ENCODE measurements at places on chromosomes 4 and X.

DNA sequence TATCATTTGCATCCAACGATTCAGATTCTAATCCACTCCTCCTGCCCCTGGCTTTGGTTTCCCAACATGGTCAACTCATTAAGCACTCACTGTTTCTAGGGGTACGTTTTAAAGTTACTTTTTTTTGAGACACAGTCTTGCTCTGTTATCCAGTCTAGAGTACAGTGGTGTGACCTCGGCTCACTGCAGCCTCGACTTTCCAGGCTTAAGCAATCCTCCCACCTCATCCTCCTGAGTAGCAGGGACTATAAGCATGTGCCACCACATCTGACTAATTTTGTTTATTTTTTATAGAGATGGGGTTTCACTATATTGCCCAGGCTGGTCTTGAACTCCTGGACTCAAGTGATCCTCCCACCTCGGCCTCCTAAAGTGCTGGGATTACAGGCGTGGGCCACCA is 48.9 kb downstream of the TMEM156 start:
- DNase-seq, result no peak

DNA sequence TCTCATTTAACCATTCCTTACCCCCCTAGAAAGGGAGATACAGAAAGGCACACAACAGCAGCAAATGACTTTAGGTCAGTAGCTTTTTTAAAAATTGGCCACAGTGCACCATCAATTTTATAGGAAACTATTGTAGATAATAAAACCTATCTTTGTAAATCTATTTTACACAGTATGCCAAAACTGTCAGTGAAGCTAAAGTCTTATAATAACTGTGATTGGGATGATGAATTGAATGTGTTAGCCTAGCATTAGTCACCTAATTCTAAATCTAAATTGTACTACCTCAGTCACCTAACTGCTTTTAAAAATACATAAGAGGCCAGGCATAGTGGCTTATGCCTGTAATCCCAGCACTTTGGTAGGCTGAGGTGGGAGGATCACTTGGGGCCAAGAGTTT is 44.2 kb downstream of the SH3RF1 start:
- no peak for DNase-seq

DNA sequence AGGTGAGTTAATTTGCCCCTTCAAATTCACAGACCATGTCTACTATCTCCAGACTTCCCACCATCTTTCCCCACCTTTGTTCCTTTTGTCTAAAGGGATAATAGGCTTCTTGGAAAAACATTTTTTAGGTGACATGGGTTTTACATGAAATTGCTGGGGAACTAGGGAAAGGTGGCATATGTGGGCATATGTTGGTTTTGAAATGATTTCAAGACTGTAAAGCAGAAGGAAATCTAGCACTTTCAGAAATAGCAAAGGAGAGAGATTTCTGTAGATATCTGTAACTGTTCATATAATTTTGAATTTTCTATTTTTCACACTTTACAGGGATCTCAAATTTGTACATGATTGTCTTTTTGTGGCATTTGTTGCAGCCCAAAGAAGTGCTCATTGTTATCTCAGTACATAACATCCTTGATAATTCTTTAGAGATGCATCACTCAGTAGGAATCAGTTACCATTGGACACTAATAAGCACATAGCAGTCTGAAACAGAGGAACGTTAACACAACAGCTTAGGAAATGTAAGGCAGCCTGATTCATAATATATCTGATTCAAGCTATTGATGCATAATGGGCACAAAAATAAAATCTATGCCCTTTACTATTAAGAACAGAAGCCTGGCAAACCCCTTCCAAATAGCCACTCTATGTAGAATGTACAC is 659.7 kb downstream of the CENPC start:
- DNase-seq, result no peak

GRCh38 chr4:161133586-161134276 is 1030.1 kb downstream of the FSTL5 start:
- no peak for DNase-seq

DNA sequence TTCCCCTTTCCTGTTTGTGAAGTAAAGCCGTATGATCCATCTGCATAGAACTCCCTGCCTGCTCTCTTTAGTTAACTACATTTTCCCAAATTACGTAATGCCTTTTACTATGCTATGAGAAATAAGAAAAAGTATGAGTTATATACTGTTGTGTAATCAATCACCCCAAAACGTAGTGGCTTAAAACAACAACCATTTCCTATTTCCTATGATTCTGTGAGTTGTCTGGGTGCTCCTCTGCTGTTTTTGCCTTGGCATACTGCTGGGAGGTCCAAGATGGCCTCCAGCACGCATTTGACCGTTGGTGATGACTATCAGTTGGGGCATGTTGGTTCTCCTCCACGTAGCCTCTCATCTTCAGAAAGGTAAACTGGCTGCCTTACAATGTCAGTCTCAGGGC is 39.8 kb downstream of the BBS12 start:
- DNase-seq, result no peak

DNA sequence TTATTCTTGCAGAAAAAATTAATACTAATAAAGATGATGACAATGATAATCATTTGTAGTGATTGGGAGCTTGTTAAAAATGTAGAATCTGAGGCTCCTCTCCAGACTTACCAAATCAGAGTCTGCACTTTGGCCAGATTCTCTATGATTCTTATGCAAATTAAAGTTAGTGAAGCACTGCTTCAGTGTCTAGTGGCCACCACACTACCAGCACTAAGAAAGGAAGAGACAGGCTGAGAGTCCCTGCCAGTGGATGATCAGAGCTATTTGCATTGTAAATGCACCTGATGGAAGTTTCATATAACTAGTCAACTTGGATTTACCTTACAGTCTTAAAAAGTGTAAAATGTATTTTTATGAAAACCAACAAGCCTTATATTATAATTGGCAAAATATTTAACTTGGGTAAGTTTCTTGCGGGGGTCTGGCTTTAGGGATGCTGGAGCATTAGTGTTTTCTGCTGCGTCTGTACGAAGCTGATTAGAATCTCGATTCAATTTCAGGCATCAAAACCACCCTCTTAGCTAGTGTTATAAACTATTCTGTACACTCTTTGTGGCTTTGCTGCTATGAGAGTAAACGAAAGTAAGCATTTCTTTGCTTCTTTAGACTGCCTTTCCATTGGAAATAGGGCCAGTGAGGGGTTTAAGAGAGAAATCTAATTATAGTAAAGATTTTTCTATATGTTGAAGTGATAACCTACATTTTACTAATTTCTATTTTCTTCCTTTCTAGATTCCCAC is 114.1 kb downstream of the TLL1 start:
- DNase-seq, result no peak

DNA sequence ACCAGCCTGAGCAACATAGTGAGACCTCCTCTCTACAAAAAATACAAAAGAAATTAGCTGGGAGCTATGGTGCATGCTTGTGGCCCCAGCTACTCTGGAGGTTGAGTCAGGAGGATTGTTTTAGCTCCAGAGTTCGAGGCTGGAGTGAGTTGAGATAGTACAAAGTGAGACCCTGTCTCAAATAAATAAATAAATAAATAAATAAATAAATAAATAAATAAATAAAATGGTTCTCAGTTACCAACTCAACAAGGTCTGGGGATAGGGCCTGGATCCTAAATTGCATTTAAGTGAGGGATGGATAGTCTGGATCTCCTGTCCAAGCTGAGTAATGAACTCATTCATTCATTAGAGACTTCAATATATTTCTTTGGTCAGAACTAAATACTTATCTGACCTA is 115.7 kb upstream of the IL1RAPL2 start:
- DNase-seq, result no peak

DNA sequence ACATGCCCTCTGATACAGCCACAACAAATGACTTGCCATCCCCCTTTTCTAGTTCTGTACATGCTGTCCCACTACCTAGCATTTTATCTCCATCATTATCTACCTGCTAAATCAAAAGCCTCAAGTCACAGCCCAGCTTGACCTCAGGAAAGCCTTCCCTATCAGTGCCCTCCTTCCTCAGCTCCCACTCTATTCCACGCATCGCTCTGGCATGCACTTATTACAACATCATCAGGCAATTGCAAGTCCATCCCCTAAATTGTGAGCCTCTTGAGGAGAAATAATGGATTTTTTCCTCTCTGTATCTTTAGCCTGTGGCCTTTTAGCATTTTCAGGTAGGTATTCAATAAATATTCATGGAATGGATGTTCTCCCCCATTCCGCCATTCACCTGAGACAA is 5.7 kb downstream of the ARL13A start:
- DNase-seq, result no peak

GRCh38 chrX:18929775-18930174 is 54.1 kb downstream of the PHKA2 start:
- DNase-seq, result no peak

- DNase-seq, result no peak
Observed at GRCh38 chr4:150582146-150582872, at the start of gene MAB21L2. MAB21L2 (plus strand) TSS chr4:150582151; CDS start chr4:150583030, 879 bp downstream.

- DNase-seq, result no peak
Observed at GRCh38 chrX:7574325-7574724, 268.6 kb upstream of the VCX start.

DNA sequence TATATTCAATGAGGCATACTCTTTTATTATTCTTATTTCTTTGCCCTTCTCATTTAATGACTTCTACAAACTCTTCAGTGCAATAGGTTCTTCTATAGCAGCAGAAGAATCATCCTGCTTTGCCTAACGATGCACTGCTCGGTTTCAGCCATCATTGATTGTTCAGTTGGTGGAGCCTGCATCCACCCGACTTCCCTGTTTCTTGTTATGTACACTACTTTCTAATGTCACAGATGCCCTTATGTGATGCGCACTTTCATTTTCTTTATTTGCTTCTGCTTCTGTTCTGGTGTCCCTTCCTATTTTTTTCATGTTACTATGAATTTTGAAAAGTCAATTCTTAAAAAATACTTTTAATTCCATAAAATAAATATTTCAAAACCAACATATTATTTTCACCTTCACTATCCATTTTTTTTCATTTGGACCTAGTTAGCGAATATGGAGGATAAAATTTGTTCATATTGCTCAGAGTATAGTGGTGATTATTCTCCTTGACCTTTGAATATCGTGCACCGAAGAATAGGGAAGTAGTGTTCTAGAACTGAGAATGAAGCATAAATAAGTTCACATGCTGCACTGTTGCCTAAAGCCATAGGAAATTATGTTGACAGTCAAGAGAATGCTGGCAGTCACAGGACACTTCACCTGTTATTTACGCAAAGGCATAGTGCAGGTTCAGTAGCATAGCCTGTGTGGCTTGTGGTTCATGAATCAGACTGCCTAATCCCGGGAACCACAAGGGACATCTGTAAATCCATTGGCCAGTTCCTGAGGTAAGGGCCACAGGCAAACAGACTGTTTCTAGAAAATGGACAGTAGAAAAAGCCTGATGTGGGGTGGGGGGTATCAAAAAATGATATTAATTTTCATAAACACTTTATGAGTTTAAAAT is 21.3 kb upstream of the SFRP2 start:
- DNase-seq, result no peak

DNA sequence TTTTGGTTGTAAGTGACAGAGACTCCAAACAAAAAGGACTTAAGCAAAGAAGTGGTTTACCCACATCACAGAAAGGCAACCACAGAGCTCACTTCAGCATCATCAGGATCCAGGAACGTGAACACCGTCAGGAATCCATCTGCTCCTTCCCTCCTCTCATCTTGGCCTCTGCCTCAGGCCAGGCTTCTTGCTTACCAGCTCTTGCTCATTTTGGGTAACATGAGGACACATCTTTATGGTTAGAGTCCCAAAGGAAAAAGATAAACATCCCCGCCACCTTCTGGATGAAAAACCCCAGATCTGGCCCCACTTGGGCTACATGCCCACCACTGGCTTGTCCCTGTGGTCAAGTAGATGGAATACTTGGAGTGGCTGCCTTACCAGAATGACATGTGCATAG is 176.8 kb upstream of the RPL34 start:
- no peak for DNase-seq

GRCh38 chrX:151973060-151973661 is 1.3 kb downstream of the GABRE start:
- no peak for DNase-seq

- no peak for DNase-seq
Observed at GRCh38 chr4:121100093-121100775, 27.9 kb upstream of the NDNF start.

GRCh38 chr4:183286590-183287308 is 33.3 kb downstream of the CLDN22 start:
- no peak for DNase-seq

- DNase-seq, result no peak
Observed at GRCh38 chr4:55947254-55947882, 1.4 kb upstream of the CEP135 start.

GRCh38 chr4:124573056-124573455 is 139.5 kb downstream of the ANKRD50 start:
- no peak for DNase-seq

DNA sequence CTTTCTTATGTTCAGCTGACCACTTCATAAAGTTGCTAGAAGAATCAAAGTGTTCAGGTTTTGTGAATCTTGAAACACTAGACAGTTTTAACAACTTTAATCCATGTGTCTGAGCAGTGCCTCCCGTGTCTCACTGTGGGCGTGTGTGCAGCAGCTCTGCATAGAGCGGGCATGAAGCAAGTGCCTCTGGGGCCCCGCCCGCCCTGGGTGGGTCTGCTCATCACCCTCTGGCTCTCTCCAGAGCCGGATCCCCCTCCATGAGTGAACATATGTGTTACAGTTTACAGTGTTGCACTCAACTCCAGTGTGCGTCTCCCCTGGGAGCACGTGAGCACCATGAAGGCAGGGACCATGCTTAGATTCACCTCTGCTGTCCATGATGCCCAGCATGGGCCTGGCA is 37.6 kb upstream of the CRMP1 start:
- DNase-seq, result no peak

GRCh38 chrX:14026121-14026520 is 3.6 kb downstream of the GEMIN8 start:
- DNase-seq, result no peak

GRCh38 chr4:44736900-44737299 is 10.5 kb upstream of the GNPDA2 start:
- no peak for DNase-seq

DNA sequence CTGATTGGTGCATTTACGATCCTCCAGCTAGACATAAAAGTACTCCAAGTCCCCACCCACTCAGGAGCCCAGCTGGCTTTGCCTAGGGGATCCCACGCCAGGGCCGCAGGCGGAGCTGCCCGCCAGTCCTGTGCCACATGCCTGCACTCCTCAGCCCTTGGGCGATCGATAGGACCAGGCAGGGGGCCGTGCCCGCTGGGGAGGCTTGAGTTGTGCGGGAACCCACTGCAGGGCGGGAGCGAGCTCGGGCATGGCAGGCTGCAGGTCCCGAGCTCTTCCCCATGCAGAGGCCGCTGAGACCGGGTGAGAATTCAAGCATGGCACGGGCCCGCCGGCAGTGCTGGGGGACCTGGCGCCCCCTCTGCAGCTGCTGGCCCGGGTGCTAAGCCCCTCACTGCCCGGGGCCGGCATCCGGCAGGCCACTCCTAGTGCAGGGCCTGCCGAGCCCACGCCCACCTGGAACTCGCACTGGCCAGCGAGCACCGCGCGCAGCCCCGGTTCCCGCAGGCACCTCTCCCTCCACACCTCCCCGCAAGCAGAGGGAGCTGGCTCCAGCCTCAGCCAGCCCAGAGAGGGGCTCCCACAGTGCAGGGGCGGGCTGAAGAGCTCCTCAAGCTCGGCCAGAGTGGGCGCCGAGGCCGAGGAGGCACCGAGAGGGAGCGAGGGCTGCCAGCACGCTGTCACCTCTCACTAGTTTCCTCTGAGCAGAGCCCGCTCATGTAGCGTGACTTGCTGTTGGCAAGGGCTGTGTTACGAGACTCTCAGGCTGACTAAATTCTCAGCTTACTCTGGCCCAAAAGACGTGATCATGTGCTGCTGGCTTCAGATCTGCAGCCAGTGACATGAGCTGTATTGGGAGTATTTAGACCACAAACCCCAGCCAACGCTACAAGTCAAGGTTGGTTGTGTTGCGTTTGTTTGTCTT is 87.5 kb downstream of the TRAPPC11 start:
- DNase-seq, result no peak
